ENCODE measurements at places on chromosomes 4 and X. TPM values are rescaled to one million over a fixed set of nuclear protein-coding genes. Genes with fewer than 3 reads are reported as not detected.

DNA sequence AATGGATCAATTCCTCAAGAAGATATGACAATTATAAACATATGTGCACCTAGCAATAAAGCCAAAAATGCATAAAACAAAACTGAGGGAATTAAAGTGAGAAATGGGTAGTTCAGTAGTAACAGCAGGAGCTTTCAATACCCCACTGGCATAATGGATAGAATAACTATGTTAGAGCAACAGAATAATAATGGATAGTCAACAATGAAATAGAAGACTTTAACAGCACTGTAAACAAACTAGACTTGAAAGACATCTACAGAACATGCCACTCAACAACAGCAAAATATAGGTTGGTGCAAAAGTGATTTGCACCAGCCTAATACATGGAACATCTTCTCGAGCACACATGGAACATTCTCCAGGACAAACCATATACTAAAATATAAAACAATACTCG, 20.0 kb upstream of the MBNL3 start:
- H3K27ac ChIP-seq = no peak overlapping the region
- no peaks in the 10 kb centered on the region for H3K4me1 ChIP-seq
- H3K36me3 ChIP-seq = no peaks in the 10 kb centered on the region
- no peak overlapping the region for H3K4me3 ChIP-seq
- H3K27me3 ChIP-seq = no peaks in the 10 kb centered on the region

DNA sequence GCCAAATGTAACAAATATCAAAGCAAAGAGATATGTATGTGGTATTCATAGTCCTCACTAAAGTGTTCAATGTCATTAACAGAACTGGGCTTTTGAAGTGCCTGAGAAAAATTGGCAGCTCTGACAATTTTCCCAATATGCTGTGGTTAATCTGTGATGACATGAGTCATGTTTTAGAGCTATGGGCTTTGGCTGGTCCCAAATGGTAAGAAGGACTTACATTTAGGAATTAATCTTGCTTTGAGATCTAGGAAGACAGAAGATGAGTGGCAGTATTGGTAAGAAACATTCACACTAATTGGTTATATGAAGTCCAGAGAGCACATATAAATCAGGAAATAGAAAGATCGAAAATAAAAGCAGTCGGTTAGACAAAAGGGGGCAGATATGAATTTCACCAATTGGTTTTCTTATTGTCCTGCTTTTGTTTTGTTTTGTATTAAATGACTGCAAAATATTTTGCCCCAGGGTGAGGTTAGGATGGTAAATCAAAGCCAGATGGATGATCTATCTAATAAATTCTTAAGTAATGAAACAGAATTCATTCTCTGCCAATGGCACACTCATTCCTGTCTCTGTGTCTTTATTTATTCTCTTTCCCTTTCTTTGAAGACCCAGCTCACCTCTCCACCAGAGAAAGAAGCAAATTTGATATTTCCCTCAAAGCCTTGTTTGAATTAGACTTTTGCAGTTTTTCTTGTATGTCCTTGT, 993.1 kb downstream of the RPA4 start:
- no peaks in the 10 kb centered on the region for H3K36me3 ChIP-seq
- no peaks in the 10 kb centered on the region for H3K27me3 ChIP-seq
- no peak overlapping the region for H3K27ac ChIP-seq
- no peak for DNase-seq
- no peak overlapping the region for H3K4me3 ChIP-seq

GRCh38 chrX:41889317-41890025, 33.9 kb downstream of the CASK start:
- H3K27ac ChIP-seq = no peak overlapping the region
- H3K36me3 ChIP-seq = no peaks in the 10 kb centered on the region
- no peak for DNase-seq
- H3K4me3 ChIP-seq = no peak overlapping the region
- no peaks in the 10 kb centered on the region for H3K27me3 ChIP-seq

GRCh38 chr4:162852642-162853041, 314.0 kb downstream of the NAF1 start:
- H3K36me3 ChIP-seq = no peaks in the 10 kb centered on the region
- H3K4me3 ChIP-seq = no peak overlapping the region
- H3K27me3 ChIP-seq = no peaks in the 10 kb centered on the region
- DNase-seq = no peak

GRCh38 chr4:168643111-168643795, 146.4 kb downstream of the PALLD start:
- peak overlapping the region; percentile 9 for H3K4me3 ChIP-seq
- H3K27me3 ChIP-seq = peaks cover 2% of the 10 kb centered on the region
- H3K27ac ChIP-seq = no peak overlapping the region
- no peak for DNase-seq

DNA sequence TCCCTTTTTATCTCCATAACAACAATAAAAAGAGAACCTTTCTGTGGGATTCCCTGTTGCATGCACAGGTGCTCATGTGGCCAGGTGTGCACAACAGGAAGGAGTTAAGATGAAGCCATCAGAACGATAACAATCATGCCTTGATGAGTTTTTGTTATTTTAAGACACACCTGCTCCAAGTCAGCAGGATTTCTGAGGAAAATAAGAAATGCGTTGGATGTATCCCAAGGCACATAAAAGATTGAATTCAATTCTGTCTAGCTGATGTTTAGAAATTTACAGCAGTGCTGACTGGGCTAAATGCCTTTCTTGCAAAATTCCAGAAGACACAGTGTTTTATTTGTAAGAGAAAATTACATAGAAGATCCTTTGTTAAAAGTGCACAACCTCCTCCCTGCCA, 1678.2 kb downstream of the ARAP2 start:
- H3K36me3 ChIP-seq = no peaks in the 10 kb centered on the region
- no peaks in the 10 kb centered on the region for H3K4me1 ChIP-seq
- H3K4me3 ChIP-seq = no peak overlapping the region

GRCh38 chr4:105840426-105841174, 54.7 kb upstream of the NPNT start:
- DNase-seq = no peak
- H3K36me3 ChIP-seq = no peaks in the 10 kb centered on the region
- H3K27ac ChIP-seq = no peak overlapping the region
- H3K27me3 ChIP-seq = no peaks in the 10 kb centered on the region
- no peak overlapping the region for H3K4me3 ChIP-seq
- no peaks in the 10 kb centered on the region for H3K4me1 ChIP-seq

DNA sequence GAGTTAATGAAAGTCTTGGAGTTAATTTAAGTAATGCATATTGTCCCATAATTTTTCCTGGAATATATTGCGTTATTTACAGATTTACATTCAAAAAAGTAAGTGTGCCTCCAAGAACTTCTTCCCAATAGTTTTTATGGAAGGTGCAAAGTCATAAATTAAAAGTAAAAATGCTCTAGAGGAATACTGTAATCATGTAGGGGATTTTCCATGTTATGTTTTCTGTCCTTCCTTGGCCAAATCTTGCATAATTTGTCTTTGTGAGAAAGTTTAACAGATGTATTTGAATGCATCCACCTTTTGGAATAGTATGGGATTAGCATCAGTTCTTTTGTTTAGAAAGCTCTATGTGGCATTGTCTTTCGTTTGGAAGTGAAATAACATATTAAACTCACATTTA, 144.1 kb upstream of the GIMD1 start:
- no peaks in the 10 kb centered on the region for H3K27me3 ChIP-seq
- H3K36me3 ChIP-seq = no peaks in the 10 kb centered on the region
- H3K4me3 ChIP-seq = no peak overlapping the region
- H3K4me1 ChIP-seq = no peaks in the 10 kb centered on the region

DNA sequence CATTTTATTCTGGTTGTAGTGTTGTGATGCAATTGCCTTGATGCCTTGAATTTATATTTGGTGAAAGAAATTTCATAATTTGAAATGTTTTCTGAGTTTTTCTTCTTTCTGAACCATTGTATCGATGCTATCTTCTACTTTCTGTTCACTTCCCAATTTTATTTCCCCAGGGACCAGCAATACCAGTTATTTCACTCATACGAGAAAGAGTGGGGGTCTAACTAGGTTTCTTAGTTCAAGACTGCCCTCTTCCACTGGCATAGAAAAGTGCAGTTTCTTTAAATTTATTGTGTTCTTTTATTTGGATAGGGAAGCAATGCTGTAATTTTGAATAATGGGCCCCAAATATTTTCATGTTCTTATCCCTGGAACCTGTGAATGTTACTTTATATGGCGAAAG, 544.0 kb upstream of the ADGRL3 start:
- peaks cover 3% of the 10 kb centered on the region for H3K36me3 ChIP-seq
- no peak for DNase-seq
- H3K4me1 ChIP-seq = no peaks in the 10 kb centered on the region
- H3K27me3 ChIP-seq = no peaks in the 10 kb centered on the region
- no peak overlapping the region for H3K27ac ChIP-seq

DNA sequence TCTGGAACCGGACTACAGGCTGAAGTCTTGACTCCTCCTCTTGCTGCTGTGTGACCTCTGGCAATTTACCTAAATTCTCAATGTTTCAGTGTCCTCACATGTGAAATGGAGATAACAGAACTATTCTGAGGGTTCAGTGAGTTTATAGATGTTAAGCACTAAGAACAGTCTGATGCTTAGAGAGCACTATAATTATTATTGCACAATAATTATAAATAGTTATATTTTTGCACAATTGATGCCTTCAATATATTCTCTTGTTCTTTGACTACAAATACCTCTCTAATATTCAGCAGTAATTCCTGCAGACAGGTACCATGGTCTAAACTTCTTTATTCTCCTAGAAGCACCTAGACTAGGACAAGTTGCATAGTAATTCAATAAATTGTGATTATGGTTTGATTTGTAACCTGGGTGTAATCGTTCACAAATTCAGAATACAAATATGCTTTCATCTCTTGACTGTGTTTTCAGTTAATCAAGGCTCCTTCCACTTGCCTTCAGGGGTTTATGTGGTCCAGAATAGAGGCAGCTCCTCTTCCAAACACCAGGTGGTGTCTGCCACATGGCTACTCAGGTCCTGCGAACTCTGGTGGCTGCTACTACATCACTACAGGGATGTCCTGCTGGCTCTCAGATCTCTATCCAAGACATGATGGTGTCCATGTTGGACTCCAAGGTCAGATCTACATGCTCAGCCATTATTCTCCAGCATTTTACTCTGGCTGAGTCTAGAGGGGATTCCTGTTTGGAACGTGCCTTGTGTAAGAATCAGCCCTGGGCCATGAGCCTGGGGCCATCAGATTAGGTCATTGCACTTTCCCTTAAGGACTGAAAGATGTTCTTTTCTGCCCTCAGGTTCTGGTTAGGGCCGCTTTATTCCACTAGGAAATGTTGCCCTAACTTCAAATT, 103.4 kb downstream of the QRFPR start:
- no peaks in the 10 kb centered on the region for H3K36me3 ChIP-seq
- H3K27me3 ChIP-seq = no peaks in the 10 kb centered on the region
- H3K4me1 ChIP-seq = no peaks in the 10 kb centered on the region
- no peak overlapping the region for H3K27ac ChIP-seq
- DNase-seq = no peak

DNA sequence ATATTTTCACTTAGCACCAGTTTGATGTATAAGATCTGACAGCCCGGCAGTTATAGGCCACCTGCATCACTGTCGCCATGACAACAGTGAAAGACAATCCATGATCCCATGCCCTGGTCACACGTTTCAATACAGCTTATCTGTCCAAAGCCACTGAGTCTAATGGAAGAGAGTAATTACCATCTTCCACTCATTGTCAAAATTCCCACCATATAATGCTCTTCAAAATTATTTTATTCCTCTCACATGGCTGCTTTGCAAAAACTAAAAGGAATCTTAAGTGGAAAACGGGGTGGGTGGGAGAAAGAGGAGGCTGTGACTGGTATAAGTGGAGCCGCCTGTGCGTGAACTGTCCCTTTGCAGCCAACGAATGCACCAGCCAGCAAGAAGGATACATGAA, 44.2 kb downstream of the MAML3 start:
- no peaks in the 10 kb centered on the region for H3K4me1 ChIP-seq
- H3K36me3 ChIP-seq = no peaks in the 10 kb centered on the region
- H3K27ac ChIP-seq = no peak overlapping the region
- no peak overlapping the region for H3K4me3 ChIP-seq

- H3K27ac ChIP-seq = no peak overlapping the region
- no peaks in the 10 kb centered on the region for H3K4me1 ChIP-seq
- no peak for DNase-seq
Measured at GRCh38 chrX:18036394-18036793, 175.3 kb upstream of the RAI2 start.

DNA sequence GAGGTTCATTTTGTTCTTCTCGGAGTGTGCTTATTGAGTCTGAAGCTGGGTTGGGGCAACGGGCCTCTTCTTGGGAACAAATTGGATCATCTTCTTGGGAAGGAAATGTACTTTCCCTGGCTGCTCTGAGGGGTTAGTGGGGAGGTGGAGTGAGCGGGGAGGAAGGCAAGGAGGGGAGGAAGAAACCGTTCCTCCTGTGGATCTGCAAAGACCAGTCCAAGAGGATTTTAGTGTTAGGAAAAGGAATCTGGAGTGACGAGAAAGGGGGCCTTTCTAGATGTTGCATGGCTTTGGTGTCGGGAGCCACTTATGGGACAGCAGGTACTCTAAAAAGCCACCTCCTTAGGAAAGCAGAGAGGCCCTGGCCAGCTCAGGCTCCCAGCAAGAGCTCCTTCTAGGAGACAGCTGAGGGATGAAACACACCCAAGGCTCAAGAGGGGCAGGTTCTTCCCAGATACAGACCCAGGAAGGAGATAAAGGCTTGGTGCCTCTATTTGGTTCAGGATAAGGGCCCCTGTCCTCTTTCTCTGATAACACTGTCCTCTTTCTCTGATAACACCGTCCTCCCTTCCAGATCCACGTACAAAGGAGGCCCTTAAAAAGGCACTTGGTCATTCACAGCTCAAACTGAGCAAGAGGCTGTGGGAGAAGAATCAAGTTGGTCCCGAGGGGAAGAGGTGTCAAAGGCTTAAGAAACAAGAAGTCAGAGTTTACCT, 451 bp downstream of the SOD3 start:
- peak overlapping the region; percentile 13 for H3K4me3 ChIP-seq
- H3K36me3 ChIP-seq = no peaks in the 10 kb centered on the region
- H3K27me3 ChIP-seq = no peaks in the 10 kb centered on the region
- DNase-seq = no peak

DNA sequence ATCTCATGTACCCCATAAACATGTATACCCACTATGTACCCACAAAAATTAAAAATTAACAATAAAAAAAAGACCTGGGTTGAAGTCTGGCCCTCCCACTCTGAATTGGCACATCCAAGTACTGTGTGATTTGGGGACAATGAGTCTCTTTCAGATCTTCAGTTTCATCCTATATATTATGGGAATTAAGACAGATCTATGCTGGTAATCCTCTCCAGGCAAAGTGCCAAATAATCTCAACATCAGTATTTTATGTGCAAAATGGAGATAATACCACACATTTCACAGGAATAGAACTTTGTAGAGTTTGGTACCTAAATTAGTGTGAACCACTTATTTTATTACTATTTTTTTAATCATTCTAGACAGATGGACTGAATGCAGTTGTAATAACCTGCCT, 11.0 kb upstream of the SCD5 start:
- H3K36me3 ChIP-seq = peaks cover 2% of the 10 kb centered on the region
- no peak overlapping the region for H3K27ac ChIP-seq
- H3K27me3 ChIP-seq = no peaks in the 10 kb centered on the region

GAGE12G gene
- total RNA-seq = not detected

RHOH gene
- total RNA-seq = 3.3 TPM

KLHL4 gene
- total RNA-seq = 1.2 TPM

FATE1 gene
- total RNA-seq = not detected

PPARGC1A gene
- total RNA-seq = 2.6 TPM

MCF2 gene
- total RNA-seq = 1.1 TPM

VCX3B gene
- not detected for total RNA-seq

RHOXF2 gene
- not detected for total RNA-seq

CACNA1F gene
- 0.06 TPM for total RNA-seq
